Renal pelvis (tissue), 12 donors: ENCODE measurements at places on chromosomes 1 and 21. TPM values are rescaled to one million over a fixed set of nuclear protein-coding genes. Genes with fewer than 3 reads are reported as not detected.

Gene TMEM240
- 8.6 TPM for polyA plus RNA-seq

Gene CYP4Z1
- 0.30 TPM for polyA plus RNA-seq

Gene ANGPTL7
- polyA plus RNA-seq = 0.10 TPM

Gene FMO5
- 11.6 TPM for polyA plus RNA-seq

Gene INPP5B
- polyA plus RNA-seq = 28.4 TPM

Gene PPP1R15B
- 33.8 TPM for polyA plus RNA-seq

Gene PDE9A
- polyA plus RNA-seq = 44.0 TPM

Gene PLPPR5
- polyA plus RNA-seq = 1.7 TPM

Gene TFAP2E
- polyA plus RNA-seq = 0.85 TPM

Gene PIGC
- 46.6 TPM for polyA plus RNA-seq

Gene MED8
- 39.3 TPM for polyA plus RNA-seq

Gene POMGNT1
- polyA plus RNA-seq = 79.1 TPM

Gene LIN28A
- polyA plus RNA-seq = 0.04 TPM

Gene LINGO4
- not detected for polyA plus RNA-seq

Gene VHLL
- polyA plus RNA-seq = not detected

Gene KRTAP12-2
- not detected for polyA plus RNA-seq

Gene CENPS
- polyA plus RNA-seq = 35.7 TPM

Gene COL11A1
- 4.0 TPM for polyA plus RNA-seq

Gene VANGL2
- polyA plus RNA-seq = 33.2 TPM
